ENCODE measurements at places on chromosomes 6 and 20.

DNA sequence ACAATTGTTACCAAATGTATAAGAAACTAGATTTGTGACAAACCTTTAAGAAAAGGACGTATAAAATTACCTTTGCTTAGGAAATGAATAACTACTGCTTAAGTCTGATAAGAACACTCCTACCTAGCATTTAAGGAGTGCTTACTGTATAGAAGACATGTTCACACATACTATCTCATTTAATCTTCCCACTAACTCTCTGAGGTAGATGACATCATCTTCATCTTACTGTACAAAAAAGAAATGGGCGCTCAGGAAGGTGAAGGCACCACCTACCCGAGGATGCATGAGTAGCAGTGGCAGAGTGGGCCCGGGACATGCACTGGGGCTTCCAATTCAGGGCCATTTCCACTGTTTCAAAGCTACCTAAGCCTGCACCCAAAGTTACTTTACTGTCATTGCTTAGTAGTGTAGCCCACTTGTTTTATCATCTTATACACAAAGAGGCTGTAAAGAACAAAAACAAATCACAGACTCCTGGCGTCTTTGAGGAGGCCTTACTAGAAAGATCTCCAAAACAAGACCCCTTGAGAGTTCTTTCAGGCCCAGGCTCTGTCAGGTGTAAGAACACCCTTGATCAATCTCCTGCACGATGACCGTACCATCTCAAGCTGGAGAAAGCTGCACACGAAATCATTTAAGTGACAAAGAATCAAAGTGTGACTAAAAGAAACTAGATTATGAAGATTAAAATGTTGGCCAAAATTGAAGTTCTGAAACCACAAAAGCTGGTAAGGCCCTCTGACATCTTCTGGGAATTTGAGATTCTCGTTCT, 128.0 kb downstream of the INSM1 start:
- no peak for DNase-seq

DNA sequence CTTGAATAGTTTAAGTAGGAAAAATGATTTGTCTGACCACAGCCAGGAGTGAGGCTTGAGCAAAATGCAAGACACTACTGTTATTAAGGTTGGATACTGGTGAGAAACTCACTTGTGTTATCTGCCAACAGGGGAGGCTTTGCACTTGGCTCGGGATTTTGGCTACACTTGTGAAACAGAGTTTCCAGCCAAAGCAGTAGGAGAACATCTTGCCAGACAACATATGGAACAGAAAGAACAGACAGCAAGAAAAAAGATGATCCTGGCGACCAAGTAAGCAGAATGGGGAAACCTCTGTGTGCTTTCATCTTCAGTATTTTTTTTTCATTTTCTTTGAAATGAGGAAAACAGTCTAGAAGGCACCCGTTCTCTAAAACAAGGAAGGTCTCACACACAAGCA, 31.6 kb downstream of the TFAP2D start:
- no peak for DNase-seq

- DNase-seq, result no peak
These were observed 105.1 kb downstream of the TOX2 start for GRCh38 chr20:44019638-44020335.

GRCh38 chr6:88561034-88561953, 395.1 kb upstream of the CNR1 start:
- no peak for DNase-seq

GRCh38 chr6:169575365-169575764, 126.5 kb downstream of the WDR27 start:
- DNase-seq, result no peak

- no peak for DNase-seq
These were observed 1.4 kb upstream of the ZNF217 start for GRCh38 chr20:53595018-53595378.

- no peak for DNase-seq
These were observed 1.9 kb downstream of the KLHL32 start for GRCh38 chr6:96926425-96926824.

GRCh38 chr6:36478051-36478526, 35.3 kb downstream of the KCTD20 start:
- DNase-seq, result no peak

GRCh38 chr6:86595641-86596040, 341.7 kb upstream of the HTR1E start:
- no peak for DNase-seq

GRCh38 chr20:23647346-23647745, 9.6 kb upstream of the CST3 start:
- DNase-seq, result no peak

DNA sequence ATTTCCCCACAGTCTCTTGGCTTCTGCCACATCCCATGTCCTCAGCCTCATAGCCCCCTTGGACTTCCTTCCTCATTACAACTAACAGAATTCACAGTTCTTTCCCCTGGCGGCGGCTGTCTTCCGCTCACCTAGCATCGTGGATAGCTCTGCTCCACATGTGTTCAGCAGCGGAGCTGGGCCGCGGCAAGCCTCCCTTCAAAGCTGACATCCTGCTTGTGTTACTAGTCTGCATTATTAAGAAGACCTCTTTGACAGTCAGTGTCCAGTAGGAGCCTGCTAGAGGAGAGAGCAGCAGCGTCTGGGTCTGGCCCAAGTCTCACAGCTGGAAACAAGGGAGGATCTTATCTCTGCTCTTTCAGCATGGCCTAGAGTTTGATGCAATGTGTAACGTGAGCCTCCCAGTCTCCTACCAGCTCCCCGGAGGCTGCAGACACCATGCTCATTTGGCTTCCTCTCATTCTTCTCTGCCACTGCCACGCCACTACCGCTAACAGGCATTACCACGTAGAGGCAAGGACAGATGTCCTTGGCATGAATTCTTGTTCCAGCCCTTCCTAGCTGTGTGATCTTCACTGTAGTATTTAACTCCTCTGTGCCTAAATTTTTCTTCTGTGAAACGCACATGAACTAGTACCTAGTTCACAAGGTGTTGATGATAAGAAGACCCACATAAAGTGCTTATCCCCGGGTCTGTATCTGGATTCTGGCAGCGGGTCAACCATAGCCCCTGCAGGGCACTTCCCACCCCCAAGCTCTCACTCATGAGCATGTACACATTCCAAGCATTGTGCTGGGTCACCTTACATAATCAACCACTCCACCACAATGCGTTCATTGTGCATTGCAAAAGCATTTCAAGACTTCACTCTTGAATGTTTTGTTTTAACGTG, 107.1 kb upstream of the BACH2 start:
- no peak for DNase-seq

GRCh38 chr6:41940759-41941279, 789 bp downstream of the CCND3 start:
- no peak for DNase-seq

DNA sequence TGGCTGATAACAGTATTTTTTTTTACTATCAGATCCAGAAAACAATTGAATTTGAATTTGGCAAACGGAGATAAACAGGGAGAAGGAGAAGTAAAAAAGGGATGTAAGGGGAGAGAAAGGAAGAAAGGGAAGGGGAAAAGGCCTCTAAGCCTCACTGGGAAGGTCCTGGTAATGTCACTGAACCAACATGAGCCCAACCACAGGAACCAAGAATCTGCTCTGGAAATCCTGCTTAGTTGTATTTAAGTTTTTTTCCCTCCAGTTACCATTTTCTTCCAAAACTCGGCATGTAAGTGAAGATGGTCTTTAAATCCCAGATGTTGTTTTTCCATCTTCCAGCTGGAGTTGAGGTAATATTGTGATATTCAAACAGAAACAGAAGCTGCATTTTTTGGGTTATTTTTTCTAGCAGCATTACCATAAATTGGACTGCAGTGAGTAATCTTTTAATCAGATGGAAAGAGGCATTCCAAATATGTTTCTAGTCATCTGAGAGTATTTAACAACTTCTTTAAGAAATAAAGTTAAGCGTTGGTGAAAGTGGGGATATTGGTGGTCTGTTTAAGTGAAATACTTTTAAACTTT, 91.1 kb downstream of the TXNDC5 start:
- no peak for DNase-seq

- no peak for DNase-seq
These were observed 11.5 kb downstream of the PEDS1 start for GRCh38 chr20:50141811-50142561.

GRCh38 chr20:36499723-36500501, 41.4 kb upstream of the MYL9 start:
- DNase-seq, result no peak

GRCh38 chr6:106637051-106637716, 7.8 kb downstream of the QRSL1 start:
- no peak for DNase-seq

GRCh38 chr6:52667572-52667971, 3.3 kb upstream of the TMEM14A start:
- no peak for DNase-seq

- DNase-seq, result no peak
These were observed 347.9 kb upstream of the EYS start for GRCh38 chr6:66054967-66055366.

- no peak for DNase-seq
These were observed 13.8 kb downstream of the TBPL1 start for GRCh38 chr6:133966654-133967329.

- DNase-seq, result no peak
These were observed 485.0 kb downstream of the MMUT start for GRCh38 chr6:48978016-48978415.

GRCh38 chr6:50608421-50608820, 104.9 kb upstream of the TFAP2D start:
- DNase-seq, result no peak

DNA sequence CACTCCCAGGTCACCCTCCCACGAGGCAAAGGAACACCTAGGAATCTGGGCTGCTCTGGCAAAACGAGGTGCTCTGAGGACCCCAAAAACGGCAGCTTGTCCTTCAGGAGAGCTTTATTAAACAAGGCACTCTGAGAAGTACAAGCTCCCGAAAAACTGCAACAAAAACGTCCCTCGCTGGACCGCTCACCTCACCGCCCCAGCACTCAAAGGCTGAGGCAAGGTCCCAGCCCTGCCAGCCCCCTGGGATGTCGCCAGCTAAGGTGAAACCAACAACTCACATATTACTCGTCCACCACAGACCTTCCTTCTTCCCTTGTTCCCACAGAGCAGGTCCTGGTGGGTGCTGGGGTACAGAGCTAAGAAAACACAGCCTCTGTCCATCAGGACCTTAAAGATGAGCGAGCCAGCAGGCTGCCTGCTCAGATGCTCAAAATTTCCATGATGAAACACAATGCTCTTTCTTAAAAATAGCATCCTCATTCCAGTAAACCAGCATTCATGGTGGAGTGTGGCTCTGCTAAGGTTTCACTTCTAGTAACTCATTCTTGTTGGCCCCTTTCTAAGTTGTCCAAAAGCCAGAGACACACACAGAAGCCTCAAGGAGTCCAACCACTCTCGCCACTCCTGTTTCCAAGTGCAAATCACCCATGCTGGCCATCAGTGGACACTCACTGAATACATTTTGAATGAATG, 35.9 kb downstream of the ATP9A start:
- DNase-seq, result no peak

DNA sequence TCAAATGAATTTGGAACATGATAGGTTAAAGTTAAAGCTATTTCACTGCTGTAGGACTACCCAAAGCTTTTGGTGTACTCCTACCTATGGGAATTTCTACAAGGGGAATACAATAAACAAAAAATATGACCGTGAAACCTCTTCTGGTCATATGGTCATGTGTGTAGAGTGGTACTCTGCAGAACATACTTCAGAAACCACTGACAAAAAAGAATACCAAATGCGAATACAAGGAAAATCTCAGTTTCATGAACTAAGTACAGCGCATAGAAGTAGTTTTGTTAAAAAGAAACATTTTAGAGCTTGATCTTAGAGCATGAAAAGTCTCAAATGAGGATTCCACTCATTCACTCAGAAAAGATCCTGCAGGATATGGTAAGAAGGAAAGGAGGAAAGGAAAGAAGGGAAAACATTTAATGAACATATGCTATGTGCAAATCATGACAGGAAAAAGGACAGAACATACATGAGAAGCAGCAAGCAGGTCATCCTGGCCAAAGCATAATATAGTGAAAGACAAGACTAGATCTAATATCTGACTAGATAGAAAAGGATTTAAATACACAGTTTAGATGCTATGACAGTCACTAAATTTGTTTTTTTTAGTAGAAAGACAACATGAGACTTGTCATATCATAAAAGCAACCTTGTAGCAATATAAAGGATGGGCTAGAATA, 36.5 kb downstream of the SNX14 start:
- DNase-seq, result no peak

DNA sequence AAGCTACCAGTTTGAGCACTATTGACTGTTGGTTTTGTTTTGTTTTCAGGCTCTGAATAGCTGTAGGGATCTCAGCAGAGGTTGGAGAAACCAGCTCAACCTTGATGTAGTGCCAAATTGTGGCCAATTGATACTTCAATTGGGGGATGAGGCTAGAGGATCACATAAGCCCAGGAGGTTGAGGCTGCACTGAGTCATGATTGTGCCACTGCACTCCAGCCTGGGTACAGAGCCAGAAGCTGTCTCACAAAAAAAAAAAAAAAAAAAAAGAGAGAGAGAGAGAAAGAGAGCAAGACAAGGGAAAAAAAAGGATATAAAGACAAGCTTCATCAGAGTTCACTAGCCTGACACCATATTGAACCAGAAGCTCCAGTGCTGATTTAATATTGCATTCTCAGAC, 702.1 kb downstream of the FRK start:
- no peak for DNase-seq

DNA sequence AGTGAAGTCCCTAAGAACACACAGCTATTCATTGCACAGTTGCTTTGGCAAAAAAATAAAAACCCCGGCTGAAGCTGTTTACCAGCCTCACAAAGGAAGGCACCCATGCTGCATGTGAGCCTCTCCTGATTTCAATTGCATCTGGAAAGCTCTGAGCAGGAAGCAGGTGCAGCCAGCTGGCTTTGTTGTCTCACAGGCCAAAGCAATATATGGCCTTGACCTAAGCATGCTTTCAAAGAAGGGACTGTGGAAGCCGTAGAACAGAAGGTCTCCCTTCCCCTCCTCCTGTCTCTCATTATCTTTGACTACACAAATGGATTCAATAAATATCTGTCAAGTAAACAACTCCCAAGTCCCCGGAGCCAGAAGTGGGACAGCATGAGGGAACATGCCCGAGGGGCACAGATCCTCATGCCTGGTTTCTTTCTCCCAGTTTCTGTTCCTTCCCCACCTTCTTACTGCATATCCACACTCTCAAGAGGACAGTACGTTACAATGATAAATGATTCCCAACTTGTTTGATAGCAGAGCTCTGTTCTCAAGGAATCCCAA, 57.2 kb upstream of the PCSK2 start:
- DNase-seq, result no peak

- no peak for DNase-seq
These were observed 5.2 kb upstream of the BPIFA3 start for GRCh38 chr20:33211817-33212424.

DNA sequence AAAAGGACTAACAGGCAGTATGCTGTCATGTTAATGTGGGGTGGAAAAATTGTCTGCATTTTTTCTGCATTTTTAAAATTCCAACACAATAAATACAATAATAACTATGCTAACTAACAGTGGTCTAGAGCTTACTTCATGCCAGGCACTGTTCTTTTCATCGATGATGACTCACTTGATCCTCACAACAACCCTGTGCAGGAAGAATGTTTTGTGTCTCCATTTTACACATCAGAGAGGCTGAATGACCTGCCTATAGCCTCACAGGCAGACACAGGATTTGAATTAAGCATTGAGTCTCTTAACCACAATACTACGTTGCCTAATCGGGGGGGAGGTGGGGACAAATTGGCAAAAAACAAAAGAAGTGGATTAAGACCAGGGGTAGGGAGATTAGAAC, 26.9 kb upstream of the FANCE start:
- no peak for DNase-seq
